ENCODE measurements at places on chromosomes 5 and 9.

GRCh38 chr5:171315386-171315891 lies 6.4 kb downstream of the TLX3 start:
- no peak for DNase-seq

GRCh38 chr5:128782446-128782845 lies 182.8 kb upstream of the SLC27A6 start:
- DNase-seq: peak; percentile 59

GRCh38 chr5:124698770-124699169 lies 47.7 kb downstream of the ZNF608 start:
- DNase-seq: no peak

DNA sequence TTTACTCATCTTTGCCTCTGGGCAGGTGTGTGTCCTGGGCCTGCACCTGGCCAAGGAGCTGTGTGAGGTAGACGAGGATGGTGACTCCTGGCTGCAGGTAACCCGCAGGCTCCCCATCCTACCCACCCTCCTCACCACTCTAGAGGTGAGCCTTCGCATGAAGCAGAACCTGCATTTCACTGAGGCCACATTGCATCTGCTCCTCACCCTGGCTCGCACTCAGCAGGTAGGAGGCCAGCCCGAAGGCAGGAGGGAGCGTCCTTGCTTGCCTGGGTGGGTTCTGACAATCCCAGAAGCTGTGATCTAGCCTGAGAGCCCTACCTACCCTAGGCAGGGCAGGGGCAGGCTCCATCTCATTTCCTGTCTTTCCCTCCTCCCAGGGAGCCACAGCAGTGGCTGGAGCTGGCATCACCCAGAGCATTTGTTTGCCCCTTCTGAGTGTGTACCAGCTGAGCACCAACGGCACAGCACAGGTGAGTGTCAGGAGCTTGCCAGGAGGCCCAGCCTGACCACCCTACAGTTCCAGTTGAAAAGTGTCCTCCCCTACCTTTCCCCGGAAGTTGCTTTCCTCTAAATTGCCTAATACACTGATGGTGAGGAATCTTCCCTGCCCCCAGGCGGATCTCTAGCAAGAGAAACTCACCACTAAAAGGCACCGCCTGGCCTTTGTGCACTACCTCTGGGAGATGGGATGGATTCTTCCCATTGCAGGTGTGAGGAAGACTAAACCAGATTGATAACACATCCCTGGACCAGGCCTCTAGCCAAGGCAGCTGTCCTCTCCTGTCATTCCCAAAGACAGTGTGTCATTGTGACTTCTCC lies 26.4 kb downstream of the SH3GLB2 start:
- DNase-seq: no peak

DNA sequence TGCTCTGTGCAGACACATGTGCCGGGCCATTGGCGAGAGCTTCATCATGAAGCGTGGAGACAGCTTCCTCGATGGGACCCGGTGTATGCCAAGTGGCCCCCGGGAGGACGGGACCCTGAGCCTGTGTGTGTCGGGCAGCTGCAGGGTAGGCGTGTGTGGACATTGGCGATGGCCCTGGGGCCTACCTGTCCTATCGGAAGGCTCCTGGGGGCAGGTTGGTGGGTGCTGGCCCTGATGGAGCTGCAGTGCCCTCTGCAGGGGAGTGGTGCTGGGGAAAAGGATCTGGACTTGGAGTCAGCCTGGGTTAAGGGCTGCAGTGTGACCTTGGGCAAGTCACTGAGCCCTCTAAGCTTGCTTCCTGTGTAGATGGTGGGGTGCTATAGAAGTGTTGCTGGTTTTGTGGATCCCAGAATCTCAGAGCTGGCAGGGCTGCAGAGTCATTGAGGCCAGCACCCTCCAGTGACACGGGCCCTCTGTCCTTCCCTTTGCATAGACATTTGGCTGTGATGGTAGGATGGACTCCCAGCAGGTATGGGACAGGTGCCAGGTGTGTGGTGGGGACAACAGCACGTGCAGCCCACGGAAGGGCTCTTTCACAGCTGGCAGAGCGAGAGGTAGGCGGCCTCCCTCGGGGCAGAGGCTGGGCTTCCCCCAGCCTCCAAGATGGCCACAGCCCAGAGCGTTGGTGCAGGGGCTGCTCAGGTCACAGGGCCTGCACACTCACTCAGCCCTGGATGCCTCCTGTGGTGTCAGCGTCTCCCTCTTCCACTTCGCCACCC lies 15.8 kb downstream of the ADAMTS13 start:
- DNase-seq: no peak

DNA sequence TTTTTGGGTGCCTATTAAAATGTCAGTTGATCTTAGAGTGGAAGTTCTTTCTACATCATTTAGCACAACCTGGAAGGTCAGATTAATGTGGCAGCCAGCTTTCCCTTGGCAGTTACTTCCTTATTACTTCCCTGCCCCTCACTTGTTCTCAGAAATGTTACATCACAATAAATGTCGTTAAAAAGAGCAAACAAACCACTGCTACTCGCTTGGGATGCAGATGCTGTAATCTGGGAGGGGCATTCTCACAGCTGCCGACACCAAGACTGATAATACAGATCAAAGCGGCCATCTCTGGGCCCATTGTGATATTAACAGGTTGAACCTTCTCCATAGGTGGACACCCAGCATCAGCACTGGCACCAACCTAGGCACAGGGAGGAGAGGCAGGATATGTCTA lies 29.3 kb downstream of the PLAC8L1 start:
- peak; percentile 69 for DNase-seq

GRCh38 chr5:79859588-79859987 lies 131.5 kb downstream of the MTX3 start:
- DNase-seq: peak; percentile 12

GRCh38 chr5:161697001-161697400 lies 11.5 kb downstream of the GABRA6 start:
- DNase-seq: no peak

- peak; percentile 14 for DNase-seq
Observed at GRCh38 chr9:99485459-99485858, 263.4 kb downstream of the SEC61B start.

- DNase-seq: no peak
Observed at GRCh38 chr5:64625678-64626077, 64.6 kb upstream of the SHISAL2B start.

GRCh38 chr9:74277532-74277931 lies 219.6 kb upstream of the RORB start:
- DNase-seq: no peak

DNA sequence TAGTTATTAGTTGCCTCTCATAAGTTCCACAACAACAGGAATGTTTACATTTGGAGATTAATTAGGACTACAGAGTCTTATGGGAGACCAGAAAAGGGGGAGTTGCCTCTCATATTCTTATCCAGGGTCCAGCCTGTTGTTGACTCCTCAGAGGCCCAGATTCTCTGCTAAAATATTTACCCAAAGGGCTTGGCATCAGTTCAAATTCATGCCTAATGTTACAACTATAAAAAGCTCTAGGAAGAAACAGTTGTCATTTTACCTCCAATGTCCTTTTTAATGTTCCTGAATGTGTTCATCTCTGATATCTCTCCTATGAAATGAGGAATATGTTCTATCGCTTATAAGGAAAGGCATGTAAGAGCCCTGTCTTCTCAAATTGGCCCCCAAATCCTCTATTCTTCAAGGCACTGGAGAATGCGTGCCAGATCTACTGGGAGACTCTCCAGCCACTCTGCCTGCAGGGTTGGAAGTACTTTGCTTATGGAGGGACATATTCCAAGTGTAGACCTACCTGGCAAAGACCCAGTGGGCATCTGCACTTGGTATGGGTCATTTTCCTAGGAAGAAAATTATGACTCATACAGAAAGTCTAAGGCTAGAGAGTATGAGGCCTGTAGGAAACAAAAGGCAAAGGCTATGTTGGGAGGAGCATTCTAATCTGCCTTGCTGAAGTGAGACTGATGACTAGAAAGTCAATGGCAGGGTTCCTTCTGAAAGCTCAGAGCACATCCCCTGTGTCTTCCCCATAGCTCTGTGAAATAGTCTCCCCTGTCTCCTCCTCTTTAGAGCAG lies 192.6 kb downstream of the ESM1 start:
- peak; percentile 59 for DNase-seq

DNA sequence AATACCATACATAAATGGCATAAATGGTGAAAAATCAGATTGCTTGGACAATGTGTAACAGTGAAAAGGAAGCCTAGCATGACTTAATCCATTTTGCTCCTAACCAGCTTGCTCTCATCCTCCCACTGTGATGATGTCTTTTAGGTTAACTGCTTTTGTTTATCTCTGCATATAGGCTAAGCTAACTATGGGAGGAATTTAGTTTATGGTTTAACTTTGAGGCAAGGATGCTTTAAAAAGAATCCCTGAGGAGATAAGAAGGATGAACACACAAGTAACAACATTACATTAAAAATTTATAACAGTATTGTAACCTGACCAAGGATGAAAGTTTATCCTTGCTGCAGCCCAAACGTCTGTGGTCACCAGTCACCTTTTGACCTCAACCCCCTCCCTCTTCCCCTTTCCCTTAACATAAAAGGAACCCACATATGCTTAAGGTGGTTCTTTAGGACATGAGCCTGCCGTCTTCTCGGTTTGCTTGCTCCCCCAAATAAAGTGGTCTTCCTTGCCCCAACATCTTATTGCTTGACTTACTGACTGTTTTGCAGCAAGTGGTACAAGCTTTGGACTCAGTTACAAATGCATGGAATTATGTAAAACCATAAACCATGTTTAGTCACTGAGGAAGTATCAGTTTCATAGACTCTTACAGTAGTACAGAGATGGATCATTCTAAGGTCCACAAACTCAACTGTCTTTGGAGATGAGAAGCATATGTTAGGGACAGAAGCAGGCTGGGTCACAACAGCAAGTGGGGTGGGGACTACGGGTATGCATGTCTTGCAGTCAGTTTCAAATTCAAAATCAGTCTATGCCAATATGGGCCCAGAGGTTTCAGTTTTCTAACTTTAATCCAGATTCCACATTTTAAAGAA lies 31.3 kb downstream of the AGXT2 start:
- DNase-seq: no peak

DNA sequence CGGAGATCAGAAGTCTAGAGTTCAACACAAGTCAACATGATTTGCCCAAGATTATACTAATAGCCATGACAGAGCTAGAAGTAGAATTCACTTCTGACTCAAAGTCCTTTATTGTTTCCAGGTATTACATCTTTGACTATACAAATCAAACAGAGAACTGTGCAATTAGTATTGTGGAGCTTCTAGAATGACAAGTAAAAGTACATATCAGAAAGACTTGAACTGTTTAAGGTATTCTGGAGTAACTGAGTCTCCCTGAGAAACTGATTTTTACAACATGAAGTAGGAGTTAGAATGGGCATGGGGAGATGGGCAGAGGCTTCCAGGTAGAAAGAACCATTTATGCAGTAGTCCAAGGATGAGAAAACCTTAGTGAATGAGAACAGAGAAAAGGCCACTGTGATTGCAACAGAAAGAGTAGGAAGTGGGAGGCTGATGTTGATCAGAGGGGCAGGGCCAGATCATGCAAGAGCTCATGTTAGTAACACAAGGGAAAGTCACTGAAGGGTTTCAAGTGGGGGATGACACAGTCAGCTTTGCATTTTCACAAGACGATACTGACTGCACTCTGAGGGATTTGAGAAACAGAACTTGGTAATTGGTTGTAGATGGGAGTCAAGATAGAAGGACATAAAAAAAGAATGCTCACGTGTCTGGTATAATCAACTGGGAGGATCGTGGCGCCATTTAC lies 280.7 kb downstream of the RFX3 start:
- peak; percentile 73 for DNase-seq
